ENCODE measurements at places on chromosomes 7 and 10. TPM values are rescaled to one million over a fixed set of nuclear protein-coding genes. Genes with fewer than 3 reads are reported as not detected.

LRRC61 gene
- 26.1 TPM for total RNA-seq

ADIRF gene
- not detected for total RNA-seq

CALML3 gene
- not detected for total RNA-seq

HIBADH gene
- 19.8 TPM for total RNA-seq

MTURN gene
- total RNA-seq, result 2.3 TPM

DNA sequence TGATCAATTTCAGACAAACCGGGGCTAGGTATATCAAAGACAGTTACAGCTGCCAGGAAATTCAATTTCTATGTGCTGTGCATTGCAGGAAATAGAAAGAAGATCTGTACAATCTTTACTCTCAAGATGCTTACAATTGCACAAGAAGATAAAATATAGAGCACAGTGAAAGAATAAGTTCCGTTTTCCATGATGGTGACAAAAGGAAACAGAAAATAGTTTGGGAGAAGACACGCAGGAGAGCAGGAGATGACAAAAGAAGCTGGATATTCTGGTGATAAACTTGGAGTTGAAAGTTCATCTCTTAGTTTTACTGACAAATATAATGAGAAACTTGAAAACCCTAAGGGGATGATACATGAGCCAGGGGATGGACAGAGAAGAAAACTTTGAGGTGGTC, 646.0 kb downstream of the PARD3 start:
- no peak for DNase-seq

DNA sequence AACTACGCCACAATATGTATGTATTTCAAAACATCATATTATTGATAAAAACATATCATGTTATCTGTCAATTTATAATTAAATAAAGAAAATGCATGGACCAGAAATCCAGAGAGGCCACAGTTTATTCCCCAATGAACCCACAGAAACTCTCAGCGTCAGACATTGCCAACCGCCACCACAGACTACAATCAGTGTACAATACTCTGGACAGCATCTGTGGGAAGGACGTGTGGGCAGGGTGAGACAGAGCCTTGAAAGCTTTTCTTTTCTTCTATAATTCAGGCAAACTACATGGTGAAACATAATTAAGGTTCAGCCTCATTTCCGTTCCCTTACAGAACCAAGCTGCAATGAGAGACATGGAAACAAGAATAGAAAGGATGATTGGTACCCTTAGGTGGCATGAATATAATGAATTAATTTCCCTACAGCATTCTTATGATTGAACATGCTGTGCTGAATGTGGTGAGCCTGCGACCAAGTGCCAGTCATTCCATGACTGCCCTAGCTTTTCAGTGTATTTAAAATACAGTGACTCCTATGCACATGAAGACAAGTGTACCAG, 909.3 kb downstream of the SORCS1 start:
- DNase-seq, result no peak

DNA sequence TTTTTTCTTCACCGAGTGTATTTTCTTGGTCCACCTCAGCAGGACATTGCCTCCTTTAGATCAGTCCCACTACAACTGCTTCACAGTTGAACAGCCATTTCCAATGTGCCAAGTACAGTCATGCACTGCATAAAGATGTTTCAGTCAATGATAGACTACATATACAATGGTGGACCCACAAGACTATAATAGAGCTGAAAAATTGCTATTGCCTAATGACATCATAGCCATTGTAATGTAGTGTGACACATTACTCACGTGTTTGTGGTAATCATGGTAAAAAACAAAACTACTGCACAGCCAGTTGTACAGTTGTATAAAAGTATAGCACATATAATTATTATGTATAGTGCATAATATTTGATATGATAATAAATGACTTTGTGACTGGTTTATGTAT, 113.8 kb upstream of the HPS1 start:
- no peak for DNase-seq

GRCh38 chr10:89973326-89973725, 271.9 kb downstream of the KIF20B start:
- no peak for DNase-seq

GRCh38 chr7:139046143-139046542, 10.3 kb upstream of the ZC3HAV1L start:
- DNase-seq, result no peak

DNA sequence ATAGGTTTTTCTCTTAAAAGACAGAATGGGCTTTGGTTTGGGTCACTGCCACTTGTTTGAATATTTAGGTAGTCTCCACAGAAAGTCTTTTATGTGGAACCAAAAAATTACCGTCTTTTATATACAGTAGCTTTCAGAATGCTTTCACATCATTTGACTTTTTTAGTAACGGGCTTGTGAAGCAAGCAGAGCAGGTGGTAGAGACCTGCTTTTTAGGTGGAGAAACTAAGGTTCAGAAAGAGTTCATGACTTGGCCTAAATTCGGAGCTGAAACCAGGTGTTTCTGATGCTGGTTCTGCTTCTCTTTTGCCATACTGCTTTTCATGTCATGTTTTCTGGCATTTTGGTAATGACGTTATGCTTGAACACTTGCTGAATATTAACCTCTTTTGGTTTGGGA, 36.3 kb downstream of the GARS1 start:
- DNase-seq, result no peak

- DNase-seq, result no peak
Measured at GRCh38 chr7:73521636-73522104, 423 bp downstream of the BAZ1B start.

DNA sequence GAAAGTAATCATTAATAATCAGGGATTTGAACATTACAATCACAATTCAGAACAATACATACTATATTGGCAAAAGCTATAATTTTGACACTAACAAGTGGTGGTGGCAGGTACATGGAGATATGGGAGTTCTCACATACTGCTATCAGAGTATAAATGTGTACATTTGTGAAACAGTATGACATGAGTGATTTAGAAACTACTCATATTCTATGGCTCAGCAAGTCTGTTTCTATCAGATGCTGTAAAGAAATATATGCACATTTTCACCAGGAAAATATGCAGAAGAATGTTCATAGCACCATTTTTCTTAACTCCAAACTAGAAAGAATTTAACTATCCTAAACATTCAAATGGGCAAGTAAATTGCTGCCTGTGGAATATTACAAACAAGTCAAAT, 620.0 kb downstream of the SH2D4B start:
- DNase-seq, result no peak

Data from activated naive CD8-positive, alpha-beta T cell treated with anti-CD3 and anti-CD28 coated beads for 36 hours (primary cell).